Left ventricle myocardium superior (tissue), 1 donor: ENCODE measurements at places on chromosomes 11 and 22. TPM values are rescaled to one million over a fixed set of nuclear protein-coding genes. Genes with fewer than 3 reads are reported as not detected.

DNA sequence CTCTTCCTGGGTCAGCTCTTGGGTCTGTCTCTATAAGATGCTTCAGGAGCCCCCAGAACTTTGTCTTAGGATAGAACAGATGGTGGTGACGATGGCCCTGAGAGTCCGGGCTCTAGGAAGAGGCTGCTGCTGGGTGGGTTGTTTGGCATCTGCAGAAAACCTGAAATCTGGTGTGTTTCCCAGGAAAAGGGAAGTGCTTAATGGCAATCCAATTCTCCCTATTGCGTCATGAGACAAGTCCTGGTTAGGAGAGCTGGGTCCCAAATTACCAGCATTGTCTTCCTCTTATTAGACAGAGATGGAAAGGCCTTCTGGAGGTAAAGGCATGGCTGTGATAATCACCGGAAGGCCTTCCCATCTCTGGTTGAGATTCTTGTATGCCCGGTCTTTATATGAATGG is 48.9 kb upstream of the GRAMD1B start:
- DNase-seq: no peak

XKR3 gene
- total RNA-seq: not detected

- no peak for DNase-seq
Measured at GRCh38 chr11:64834723-64835615, 9.5 kb downstream of the CDC42BPG start.

PGR gene
- total RNA-seq: 8.2 TPM

- DNase-seq: no peak
Measured at GRCh38 chr22:23094695-23095681, 24.7 kb downstream of the GNAZ start.

GRCh38 chr22:40878922-40879321 is 17.0 kb upstream of the DNAJB7 start:
- no peak for DNase-seq

DNA sequence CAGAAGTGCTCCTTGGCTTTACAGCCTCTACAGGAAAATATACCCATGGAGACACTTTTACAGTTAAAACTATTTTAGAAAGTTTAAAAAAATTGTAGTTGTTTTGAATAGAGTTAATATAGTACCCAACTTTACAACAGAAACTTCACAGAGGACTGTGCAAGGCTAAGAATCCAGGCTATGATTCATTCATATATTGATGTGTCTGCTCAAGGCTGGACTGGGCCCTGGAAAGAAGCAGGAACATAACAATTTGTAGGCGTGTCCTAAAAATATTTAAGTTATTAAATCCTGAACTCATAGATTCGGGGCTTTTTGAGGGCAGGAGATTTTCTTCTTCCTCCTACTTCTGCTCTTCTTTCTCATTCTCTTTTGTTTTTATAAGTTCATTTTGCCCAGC is 291.5 kb upstream of the CCDC179 start:
- no peak for DNase-seq

MUC5AC gene
- total RNA-seq: not detected

HINFP gene
- total RNA-seq: 12.8 TPM

- DNase-seq: no peak
Measured at GRCh38 chr11:34565417-34566207, 52.0 kb upstream of the ELF5 start.

DNA sequence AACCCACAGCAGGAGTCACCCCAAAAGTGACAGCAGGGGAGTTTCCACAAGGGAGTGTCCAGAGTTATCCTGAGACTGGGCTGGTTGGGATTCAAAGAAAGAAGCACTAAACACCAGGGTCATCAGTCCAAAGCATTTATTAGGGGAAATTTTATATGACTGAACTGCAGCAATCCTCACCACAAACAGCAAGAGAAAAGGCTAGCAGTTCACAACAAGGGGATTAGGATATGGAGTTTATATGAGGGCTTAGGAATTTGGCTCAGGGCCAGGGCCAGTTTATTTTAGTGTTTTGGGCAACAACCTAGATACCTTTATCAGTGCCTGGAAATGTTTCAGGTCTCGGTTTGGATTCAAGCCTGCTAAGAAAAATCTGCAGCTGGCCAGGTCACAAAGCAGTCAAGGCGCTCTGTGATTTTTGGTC is 4.6 kb upstream of the TMEM126A start:
- peak; percentile 47 for DNase-seq

GRCh38 chr11:115544422-115544948 is 40.3 kb upstream of the CADM1 start:
- DNase-seq: no peak

KCTD14 gene
- total RNA-seq: 0.15 TPM

DNA sequence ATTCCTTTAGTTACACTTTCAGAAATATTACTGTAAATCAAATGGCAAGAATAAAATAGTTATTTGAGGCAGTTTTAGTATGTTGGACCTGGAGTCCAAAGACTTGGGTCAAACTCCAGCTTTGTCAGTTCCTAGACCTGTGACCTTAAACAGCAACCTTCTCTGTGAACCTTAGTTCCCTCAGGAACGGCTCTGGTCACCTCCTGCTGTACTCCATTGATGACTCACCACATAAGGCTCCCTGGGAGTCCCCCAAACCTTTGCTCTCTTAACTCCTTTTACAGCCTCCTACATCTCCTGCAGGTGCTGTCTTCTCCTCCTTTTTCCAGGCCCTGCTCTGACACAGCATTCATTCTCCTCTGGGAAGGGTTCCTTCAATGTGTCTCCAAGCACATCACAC is 29.1 kb downstream of the LIMK2 start:
- no peak for DNase-seq

PGA5 gene
- total RNA-seq: 0.40 TPM

- no peak for DNase-seq
Measured at GRCh38 chr11:38582756-38583155, 1984.7 kb upstream of the RAG2 start.

CCDC73 gene
- not detected for total RNA-seq

DNA sequence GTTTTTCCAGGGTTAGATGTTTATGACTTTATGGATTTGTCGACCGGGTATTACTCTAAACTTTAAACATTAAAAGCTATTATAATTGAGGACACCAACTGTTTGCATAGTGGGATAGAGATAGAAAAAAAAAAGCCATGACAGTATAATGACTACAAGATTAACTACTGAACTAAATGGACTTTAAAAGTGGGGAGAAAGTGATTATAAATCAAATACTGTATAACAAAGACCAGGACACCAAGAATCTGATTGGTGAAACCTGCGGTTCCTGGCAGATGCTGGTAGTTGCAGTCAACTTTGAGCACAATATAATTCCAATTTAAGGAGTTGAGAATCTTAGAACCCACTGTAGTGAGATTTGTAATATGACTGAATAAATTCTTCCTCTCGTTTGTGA is 2.5 kb downstream of the CRKL start:
- no peak for DNase-seq

GRCh38 chr22:22452211-22452610 is 56.3 kb downstream of the ZNF280B start:
- no peak for DNase-seq

VPREB1 gene
- total RNA-seq: not detected

OR5A1 gene
- total RNA-seq: not detected

DNA sequence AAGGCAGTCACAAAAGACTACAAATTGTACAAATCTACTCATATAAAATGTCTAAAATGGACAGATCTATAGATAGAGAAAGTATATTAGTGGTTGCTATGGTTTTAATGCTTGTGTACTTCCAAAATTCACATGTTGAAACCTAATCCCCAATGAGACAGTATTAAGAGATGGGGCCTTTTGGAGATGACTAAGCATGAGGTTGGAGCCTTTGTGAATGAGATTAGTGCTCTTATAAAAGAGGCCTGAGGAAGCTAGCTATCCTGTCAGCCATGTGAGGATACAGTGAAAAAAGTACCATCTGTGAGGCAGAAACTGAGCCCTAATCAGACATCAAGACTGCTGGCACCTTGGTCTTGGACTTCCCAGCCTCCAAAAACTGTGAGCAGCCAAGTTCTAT is 82.6 kb downstream of the CYP2R1 start:
- no peak for DNase-seq

GRCh38 chr11:113256431-113257202 is 57.8 kb upstream of the TTC12 start:
- DNase-seq: peak; percentile 57

DNA sequence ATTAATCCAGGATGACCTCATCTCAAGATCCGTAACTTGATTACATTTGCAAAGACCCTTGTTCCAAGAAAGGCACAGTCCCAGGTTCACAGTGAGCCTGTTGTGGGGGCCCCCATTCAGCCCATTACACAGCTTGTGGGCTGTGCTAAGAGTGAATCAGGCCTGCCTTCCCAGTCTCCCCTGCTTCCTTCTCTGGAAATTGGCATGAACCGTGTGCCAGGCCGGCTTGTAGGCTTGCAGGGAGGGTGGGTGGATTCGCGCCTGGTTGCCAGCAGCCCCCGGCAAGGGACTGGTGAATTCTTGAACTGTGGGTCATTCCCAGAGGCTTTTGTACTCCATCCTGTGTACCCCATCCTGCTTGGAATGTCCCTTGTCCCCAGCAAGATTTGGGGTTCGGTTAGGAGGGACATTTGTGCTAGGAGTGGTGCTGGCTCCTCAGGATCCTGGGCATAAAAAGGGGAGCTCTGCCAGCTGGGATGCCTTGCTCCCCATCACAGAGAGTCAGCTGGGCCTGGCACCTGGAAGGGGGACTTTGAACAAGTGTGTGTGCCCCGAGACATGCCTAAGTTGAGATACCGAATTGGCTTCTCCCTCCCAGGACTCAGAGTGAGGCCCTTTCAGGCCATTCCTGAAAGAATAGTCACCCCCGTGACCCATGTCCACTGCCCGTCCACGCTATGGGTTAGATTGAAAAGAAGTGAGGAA is 818.2 kb downstream of the BRD1 start:
- DNase-seq: no peak

- DNase-seq: no peak
Measured at GRCh38 chr11:111320728-111321568, 22.6 kb downstream of the POU2AF3 start.

TPST2 gene
- total RNA-seq: 27.1 TPM

TEX12 gene
- total RNA-seq: not detected

- DNase-seq: no peak
Measured at GRCh38 chr11:78535920-78536319, 38.7 kb downstream of the NARS2 start.

KLHL22 gene
- 14.2 TPM for total RNA-seq

DNA sequence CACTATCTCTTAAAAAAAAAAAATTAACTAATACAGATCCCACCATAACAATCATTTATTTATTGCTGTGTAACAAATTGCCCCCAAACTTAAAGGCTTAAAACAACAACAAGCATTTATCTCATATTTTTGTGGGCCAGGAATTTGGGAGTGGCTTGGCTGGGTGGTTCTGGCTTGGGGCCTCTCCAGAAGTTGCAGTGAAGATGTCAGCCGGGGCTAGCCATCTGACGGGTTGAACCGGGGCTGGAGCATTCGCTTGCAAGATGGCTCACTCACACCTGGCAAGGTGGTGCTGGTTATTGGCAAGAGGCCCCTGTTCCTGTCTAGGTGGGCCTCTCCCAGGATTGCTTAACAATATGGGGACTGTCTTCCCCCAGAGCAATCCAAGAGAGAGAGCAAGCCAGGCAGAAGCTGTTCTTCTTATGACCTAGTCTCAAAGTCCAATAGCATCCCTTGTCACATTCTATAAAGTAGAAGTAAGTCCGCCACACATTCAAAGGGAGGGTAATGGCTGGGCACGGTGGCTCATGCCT is 29.5 kb downstream of the ACO2 start:
- DNase-seq: no peak

CDKN1C gene
- total RNA-seq: 42.0 TPM
